ENCODE measurements at places on chromosomes 12 and 14.

GRCh38 chr14:68784978-68785533 lies 7.8 kb downstream of the ZFP36L1 start:
- DNase-seq, result no peak

DNA sequence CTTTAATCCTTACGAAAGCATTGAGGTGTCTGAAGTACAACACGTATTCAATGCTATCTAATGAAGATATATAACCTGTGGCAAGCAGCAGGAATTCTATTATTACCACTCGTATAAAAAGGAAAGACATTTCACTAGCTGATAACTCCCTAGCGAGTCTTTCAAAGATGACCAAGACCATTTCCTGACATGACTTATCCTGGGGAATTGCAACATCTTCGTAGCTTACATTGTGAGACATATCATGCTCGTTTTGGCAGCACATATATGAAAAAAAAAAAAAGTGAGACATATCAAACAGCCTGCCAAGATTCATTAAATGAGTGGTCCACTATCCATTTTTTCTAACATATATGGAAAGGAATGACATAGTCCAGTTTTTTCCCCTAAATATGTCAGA lies 337.0 kb downstream of the FSCB start:
- no peak for DNase-seq

DNA sequence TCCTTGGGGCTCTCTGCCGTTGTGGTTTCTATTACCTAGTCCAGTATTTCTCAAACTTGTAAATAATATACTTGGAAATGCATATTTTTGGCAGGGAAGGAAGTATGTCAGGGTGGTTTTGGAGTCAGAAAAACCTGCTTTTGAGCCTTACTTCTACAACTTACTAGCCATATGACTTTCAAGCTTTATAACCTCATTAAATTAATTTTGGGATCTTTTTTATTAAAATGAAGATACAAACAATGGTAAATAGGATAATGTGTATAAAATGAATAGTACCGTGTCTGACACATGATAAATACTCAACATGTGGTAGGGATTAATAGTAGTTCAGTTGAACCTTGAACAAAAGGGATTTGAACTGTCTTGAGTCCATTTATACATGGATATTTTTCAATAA lies 406.3 kb downstream of the ATP23 start:
- no peak for DNase-seq

GRCh38 chr12:40499856-40500255 lies 192.4 kb upstream of the CNTN1 start:
- DNase-seq, result no peak

DNA sequence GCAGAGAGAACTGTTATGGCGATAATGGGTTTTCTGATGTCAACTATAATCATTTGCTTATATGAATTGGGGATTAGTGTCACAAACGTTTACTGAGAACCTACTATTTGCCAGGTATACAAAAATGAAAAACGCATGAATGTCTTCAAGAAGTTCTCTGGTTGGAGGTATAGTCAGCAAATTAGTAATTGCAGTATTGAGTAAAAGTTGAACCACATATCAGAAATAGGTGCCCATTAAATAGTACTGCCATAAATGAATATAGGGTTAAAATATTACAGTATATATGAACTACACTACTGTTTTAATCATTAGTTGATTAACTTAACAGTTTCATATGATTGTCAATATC lies 60.0 kb downstream of the PTPRB start:
- DNase-seq, result no peak

Data from NAMALWA (cell line).